ENCODE measurements at places on chromosomes 5 and 9. TPM values are rescaled to one million over a fixed set of nuclear protein-coding genes. Genes with fewer than 3 reads are reported as not detected.

DNA sequence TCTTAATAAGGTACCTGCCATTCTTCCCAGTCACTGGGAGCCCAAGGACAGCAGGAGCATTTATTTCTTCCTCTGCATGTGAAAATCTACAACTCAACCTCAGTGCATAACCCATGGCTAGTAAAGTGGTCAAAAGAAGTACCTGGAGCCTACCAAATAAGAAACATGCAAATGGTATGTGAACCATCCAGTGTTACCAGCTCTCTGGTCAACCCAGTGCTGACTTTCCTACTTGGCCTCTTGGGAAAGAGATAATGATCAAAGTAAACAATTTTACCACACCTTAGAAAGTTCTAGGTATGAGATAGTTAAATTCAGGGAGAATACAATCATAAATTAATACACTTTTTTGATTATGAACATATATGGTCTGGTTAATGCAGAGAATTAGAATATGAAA is 325.6 kb downstream of the ENC1 start:
- no peak for DNase-seq

Gene DCTN3
- polyA plus RNA-seq = 71.0 TPM

Gene GABRA1
- not detected for polyA plus RNA-seq

Gene FCN2
- polyA plus RNA-seq = not detected

Gene ZFP2
- 0.32 TPM for polyA plus RNA-seq

DNA sequence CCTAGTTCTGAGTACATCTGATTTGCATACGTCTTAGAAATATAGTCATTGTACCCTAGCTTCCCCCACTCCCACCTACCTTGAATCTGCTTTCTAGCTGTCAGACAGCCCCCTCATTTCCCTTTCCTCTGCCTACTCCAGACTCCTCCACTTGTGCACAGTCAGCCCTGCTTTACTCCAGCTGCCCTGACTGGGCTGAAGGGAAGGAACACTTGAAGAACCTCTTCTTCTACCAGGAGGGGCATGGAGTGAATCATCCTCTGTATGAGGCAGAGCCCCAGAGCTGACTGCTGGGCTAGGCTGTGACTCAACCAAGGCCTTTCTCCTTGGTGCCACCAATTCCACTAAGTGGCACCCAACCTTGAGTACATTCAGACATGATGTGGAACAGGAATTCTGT is 18.1 kb upstream of the ZFR start:
- peak; percentile 15 for DNase-seq

GRCh38 chr9:86643946-86644674 is 289.9 kb upstream of the TUT7 start:
- DNase-seq = no peak

DNA sequence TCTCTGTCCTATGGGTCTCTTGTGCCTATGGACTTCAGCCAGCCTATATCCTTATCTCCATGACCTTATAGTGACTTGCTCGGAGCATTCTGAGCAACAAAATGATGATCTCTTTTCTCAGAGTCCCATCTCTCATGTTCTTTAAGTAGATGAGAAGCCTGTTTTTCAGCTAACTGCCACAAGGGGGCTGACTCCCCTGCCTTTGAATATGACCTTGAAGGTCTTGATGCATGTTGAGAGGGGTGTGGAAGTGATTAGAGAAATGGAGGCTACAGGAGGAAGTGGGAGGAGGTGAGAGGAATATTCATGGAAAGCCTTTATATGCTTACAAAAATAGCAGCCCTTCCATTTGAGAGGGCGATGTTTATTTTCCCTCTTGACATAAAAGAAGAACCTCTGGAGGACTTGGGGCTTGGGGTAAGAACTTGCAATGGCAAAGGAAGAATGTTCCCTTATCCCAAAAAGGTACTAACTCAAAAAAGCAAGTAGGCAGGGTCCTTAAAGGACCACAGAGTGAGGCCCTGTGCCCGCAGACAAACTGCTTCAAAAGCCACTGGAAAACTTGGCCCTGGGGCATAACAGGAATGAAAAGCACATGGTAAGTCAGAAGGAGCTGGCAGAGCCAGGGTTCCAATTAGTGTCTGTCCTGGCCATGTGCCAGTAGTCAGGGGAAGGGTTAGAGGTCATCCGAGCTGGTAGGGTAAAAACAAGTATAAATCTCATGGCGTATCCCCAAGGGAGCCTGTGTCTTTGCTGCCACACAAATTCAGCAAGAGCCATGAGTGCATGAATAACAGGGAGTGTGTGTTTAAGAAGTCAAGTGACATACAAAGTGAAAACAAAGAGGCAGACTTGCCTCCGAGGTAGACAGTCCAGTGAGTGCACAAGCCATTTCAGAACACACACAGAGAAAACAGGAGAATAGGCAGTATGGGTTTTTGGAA is 39.1 kb downstream of the FGD3 start:
- DNase-seq = no peak

- no peak for DNase-seq
Observed at GRCh38 chr9:133539991-133540697, 5.6 kb downstream of the ADAMTSL2 start.

DNA sequence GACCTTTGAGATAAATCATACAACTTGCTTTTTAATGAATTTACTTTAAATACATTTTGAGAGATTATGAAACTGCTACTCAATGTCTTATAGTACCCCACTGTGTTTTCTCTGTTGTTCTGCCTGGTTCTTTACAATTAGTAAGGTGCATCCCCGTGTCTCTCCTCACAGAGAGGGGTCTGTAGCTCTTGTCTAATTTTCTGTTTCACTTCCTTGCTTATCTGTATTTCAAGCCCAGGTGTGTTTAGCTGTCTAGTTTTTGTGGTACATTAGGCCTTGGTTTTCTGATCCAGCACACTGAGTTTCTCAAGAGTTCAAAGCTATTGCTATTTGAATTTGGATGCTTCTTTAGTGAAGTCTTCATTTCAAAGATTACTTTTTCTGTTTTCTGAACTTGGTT is 105.1 kb downstream of the MAST4 start:
- no peak for DNase-seq

GRCh38 chr5:143030349-143030748 is 260.2 kb downstream of the ARHGAP26 start:
- DNase-seq = no peak

Gene ERAP2
- polyA plus RNA-seq = 41.0 TPM

- no peak for DNase-seq
Observed at GRCh38 chr9:127541865-127542264, 70.2 kb upstream of the STXBP1 start.

- no peak for DNase-seq
Observed at GRCh38 chr9:87973730-87974292, 522 bp downstream of the CDK20 start.

DNA sequence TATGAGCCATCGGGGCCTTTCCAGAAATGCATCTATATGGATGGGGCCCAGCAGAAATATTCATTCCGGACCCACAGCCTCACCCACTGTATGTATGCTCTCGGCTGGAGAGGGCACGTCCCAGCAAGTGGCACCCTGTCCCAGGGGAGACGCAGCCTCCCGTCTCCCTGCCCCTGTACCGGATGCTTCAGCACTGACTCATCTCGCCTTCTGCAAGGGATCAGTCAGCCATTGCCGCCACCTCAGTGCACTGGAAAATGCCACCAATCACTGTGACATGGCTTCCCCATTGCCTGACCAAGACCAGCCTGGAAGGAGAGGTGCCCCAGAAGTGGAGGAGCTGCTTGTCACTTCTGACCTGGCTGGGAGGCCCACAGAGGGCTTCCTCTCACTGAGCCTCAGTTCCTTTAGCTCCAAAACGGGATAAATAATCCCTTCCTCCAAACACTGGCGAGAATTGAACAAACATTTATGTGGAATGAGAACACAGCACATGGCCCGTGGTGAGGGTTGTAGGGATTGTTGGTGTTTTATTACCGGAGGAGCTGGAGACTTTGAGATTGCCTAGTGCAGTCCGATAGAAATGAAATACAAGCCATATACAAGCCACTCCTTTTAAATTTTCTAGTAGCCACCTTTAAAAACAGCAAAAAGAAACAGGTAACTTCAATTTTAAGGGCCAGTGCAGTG is 43.9 kb upstream of the ORM1 start:
- DNase-seq = peak; percentile 96

Gene PFN3
- not detected for polyA plus RNA-seq

Gene PCDHGC3
- 15.2 TPM for polyA plus RNA-seq

- DNase-seq = no peak
Observed at GRCh38 chr9:127311239-127311741, 46.7 kb downstream of the GARNL3 start.

DNA sequence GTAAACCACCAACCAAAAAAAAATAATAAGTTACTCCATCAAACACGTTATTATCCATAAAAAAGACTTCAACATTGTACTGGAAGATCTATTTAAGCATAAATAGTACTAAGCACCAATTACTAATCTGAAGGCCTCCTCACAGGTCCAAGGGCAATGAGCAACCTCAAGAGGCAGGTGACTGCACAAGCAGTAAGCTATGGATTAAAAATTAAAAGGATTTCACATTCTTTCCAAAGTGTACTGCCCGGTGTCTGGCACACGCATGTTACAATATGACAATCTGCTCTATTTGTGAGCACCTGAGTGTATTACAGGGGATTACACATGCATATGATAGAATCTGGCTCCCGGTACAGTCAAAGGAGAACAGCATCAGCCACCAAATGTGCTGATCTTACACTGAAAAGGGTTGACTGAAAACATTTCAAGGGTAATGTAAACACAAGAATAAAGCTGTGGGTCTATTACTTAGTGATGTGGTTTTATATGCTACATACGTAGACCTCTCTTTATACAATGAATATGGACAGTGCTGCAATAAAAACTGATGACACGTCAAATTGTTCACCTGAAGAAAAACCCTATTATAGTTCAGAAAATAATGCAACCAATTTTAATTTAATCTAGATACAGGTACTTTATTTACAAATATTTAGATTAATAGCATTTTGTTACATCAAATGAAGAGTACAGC is 22.8 kb downstream of the RAB14 start:
- DNase-seq = no peak

DNA sequence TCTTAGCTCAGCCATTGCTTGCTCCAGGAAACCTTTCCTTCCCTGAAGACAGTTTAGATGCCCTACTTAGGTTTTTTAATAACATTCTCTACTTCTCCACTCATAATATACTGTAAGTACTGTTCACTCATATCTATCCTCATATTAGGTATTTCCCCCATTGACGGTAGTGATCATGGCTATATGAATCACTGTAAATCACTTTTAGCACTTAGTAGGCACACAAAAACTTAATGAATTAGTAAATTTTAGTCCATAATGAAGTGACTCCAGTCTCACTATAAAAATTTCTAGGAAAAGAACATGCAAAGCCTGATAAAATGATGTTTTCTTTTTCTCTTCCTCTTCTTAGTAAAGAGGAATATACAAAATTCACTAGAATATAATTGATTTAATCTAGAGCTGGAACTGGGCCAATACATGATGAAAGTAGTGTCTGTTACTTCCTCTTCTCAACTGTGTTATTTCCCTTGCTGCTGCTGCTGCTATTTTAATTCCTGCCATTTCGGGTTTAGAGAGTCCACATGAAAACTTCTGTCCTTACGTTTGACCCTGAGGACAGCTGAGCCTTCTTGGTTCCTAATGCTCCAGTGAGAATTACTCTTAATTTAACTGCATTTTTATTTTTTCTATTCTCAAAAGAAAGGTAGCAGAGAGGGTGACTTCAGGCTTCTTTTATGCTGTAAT is 73.5 kb downstream of the LNPEP start:
- DNase-seq = no peak

- no peak for DNase-seq
Observed at GRCh38 chr9:2012347-2012746, 2.8 kb upstream of the SMARCA2 start.

Gene ANKRD55
- not detected for polyA plus RNA-seq

Gene CAAP1
- 14.4 TPM for polyA plus RNA-seq

DNA sequence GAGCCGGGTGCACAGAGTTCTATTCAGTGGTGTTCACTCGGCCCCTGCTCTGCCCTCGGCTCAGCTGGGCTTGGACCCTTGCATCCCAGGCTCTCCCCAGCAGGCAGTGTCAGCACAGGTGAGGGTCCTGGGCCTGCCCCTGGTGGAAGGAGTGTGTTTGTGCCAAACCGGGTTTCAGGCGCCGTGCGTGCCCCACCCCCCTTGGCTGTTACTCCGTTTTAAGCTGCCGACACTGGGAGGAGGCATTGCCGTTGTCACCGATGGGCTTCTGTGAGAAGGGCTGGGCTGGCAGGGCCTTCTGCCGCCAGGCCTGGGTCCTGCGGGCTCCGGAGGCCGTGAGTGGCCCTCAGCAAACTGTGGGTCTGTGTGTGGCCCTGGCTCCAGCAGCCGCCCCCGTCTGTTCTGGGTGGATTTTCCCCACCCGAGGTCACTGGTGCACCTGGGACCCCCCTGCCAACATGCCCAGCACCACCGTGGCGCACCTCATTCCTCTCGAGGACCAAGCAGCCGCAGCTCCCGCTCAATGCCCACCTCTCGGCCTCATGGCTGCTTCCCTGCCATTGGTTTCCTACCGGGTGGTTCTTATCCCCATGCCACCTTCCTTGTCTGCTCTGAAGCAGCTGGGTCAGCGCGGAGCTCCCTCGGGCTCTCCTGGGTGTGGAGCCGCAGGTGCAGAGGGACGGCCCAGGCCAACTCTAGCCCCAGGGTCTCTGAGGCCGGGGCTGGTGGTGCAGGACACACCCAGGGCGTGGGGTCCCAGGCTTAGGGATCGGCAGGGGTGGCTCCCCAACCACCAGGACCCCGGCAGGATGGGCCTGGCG is 44.3 kb upstream of the EXOC3 start:
- DNase-seq = no peak

Gene NR5A1
- not detected for polyA plus RNA-seq

Gene IQGAP2
- 0.05 TPM for polyA plus RNA-seq

Gene ACOT12
- not detected for polyA plus RNA-seq

DNA sequence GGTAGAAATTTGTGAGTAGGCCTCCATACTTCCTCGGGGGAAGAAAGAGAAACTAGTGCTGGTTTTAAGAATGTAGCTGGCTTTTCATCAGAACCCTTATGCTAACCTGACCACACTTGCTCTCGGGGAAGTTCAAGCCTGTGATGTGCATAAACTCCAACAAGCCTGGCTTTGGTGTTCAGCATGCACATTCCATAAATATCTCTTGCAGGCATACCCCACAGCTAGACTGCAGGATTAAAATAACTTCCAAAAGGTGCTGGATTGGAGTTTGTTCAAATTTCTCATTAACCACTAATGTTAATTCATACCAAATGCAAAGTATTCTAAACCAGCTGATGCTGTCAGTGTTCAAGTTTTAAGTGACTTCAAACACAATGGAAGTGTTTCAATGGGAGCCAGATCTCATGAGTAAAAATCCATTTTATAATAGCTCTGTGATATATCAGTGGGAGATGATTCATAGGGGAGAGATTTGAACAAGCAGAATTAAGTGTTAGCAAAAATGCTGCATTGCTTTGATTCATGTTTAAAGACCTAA is 79.4 kb downstream of the NPR3 start:
- no peak for DNase-seq

DNA sequence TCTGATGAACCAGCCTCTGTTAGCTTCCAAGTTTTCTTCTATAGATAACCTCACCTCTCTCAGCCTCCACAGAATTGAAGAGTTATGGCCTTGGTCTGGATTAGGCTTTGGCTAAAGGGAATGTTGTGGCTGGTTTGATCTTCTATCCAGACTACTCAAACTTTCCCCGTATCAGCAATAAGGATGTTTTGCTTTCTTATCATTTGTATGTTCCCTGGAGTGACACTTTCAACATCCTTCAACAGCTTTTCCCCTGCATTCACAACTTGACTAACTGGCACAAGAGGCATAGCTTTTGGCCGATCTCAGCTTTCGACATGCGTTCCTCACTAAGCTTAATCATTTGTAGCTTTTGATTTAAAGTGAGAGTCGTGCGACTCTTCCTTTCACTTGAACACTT is 28.1 kb upstream of the GNE start:
- no peak for DNase-seq

- DNase-seq = no peak
Observed at GRCh38 chr5:150527038-150527437, 19.1 kb downstream of the NDST1 start.

Gene SLC6A19
- not detected for polyA plus RNA-seq

- no peak for DNase-seq
Observed at GRCh38 chr9:34709196-34709978, 549 bp downstream of the CCL21 start.

Data from keratinocyte (primary cell).